CD4-positive, alpha-beta T cell treated with Interleukin-4 for 4 hours (primary cell): ENCODE measurements at places on chromosomes 2 and 18.
A peak's percentile ranks its signal among the peaks of the same experiment; 100 is the strongest.

DNA sequence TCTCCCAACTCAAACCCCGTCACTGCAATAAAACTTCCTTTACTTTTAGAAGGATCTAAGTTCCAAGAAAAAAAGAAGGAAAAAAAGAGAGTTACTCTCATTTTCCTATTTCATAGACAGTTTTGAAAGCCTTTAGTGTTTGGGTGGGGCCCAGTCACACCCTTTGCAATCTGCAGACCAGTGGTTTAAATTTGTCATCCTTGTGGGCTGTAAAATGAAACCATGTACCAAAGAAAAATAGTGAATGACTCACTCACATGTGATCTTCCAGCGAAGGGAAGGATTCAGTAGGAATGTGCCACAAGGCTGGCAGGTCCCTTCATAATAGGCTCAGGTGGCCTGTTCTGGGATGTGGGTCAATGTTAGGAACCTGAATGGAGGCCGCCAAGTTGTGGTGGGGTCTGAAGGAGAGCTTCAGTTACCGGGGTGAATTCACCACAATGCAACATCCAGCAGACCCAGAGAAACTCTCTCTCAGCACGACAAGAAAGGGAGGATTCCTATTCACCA, 28.3 kb downstream of the ANXA4 start:
- peak; percentile 59 for DNase-seq

DNA sequence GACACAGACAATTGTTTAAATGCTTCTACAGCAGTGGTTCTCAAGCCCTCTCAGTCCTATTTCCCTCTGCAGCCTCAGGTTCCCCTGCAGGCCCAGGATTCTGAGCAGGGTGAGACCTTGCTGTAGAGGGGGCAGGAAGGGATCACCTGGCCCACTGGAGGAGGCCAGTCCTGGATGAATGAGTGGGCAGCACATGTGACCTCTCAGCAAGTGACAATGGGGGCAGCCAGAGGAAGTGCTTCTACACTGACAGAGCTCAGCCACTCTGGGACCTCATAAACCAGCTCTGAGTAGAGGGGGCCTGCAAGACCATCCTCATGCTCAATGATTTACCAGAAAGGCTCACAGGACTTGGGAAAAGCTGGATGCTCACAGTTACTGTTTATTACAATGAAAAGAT, 63.2 kb downstream of the ASB1 start:
- DNase-seq, result no peak

DNA sequence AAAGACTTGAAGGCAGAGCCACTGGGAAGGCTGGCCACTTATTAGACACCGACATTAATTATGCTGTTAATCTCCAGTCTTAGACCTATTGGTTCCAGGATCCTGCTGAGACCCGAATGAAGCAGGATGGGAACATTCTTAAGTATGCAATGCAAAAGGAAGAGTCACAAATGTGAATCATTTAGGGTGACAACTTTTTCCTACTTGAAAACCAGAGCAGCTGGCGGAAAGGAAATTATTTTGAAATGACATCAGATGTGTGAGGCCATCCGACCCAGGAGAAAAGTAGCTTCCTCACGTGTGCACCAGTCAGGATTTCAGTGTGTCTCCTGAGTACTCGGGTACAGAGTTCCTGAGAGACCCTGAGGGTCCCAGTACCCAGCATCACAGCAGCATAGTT, 222.9 kb upstream of the NCKAP5 start:
- no peak for DNase-seq

- no peak for DNase-seq
These were observed 23.3 kb downstream of the PLEK start for GRCh38 chr2:68388358-68388757.

DNA sequence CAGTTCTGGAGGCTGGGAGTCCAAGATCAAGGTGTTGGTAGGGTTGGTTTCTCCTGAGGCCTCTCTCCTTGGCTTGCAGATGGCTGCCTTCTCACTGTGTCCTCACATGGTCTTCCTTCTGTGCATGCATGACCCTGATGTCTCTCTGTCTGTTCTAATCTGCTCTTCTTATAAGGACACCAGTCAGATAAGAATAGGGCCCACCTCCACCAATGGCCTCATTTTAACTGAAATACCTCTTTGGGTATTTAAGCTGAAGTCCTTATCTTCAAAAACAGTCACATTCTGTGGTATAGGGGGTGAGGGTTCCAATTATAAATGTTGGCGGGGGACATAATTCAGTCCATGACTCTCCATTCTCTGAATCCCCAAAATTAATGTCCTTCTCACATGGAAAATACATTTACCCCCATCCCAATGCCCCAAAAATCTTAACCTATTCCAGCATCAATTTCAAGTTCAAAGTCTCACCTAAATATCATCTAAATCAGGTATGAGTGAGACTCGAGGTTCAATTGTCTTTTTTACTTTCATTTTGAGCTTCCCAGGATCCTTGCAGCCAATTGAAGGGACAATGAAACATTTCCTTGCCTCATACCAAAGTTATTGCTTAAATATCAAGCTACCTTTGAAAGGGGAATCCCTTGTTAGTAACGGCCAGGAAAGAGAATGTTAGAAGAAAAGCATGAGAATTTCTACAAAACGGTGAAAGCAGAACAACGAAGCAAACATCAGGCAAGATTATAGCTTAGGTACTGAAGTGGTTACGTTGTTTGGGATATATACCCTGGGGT, 20.6 kb upstream of the CNOT11 start:
- DNase-seq, result no peak

DNA sequence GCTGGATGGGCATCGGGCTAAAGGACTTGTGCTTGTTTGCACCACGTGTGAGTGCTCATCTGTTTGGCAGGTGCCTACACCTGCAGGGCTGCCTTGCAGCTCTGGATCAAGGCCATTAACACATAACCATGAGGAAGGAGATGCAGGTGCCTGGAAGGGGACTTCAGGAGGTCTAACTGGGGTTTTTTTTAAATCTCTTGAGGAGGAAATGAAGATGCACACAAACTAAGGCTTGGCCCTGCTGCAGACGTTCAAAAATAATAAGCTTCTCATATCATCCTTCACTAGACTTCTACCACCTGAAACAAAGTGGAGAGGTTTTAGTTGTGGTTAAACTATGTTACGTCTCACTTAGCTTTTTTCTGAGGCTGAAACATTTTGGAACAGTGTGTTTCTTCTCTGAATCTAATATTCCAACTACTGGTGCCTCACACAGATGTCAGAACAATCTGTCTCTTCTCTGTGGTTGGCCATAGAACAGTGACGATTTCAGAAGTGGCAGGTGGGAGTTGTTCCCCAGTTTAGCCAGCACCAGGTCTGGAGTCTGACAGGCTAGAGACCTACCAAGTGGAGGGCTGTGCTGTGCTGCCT, 36.5 kb downstream of the BCL2L11 start:
- DNase-seq, result no peak
